Sigmoid colon (tissue), 7 donors: ENCODE measurements at places on chromosomes 2 and 18. TPM values are rescaled to one million over a fixed set of nuclear protein-coding genes. Genes with fewer than 3 reads are reported as not detected.

- H3K27ac ChIP-seq: no peak overlapping the region
- no peak for DNase-seq
- no peaks in the 10 kb centered on the region for H3K36me3 ChIP-seq
- H3K4me3 ChIP-seq: no peak overlapping the region
- H3K27me3 ChIP-seq: no peaks in the 10 kb centered on the region
- H3K4me1 ChIP-seq: no peaks in the 10 kb centered on the region
Measured at GRCh38 chr2:223459328-223459939, 142.7 kb downstream of the SCG2 start.

- no peak overlapping the region for H3K4me3 ChIP-seq
- H3K27ac ChIP-seq: no peak overlapping the region
- H3K4me1 ChIP-seq: no peaks in the 10 kb centered on the region
- no peaks in the 10 kb centered on the region for H3K36me3 ChIP-seq
Measured at GRCh38 chr18:50092245-50092805, 102.6 kb downstream of the MYO5B start.

Gene ASIC4
- not detected for polyA plus RNA-seq

Gene FRZB
- polyA plus RNA-seq: 8.0 TPM

Gene FAM110C
- 10.1 TPM for polyA plus RNA-seq

GRCh38 chr2:135744760-135745314 lies 3.2 kb downstream of the UBXN4 start:
- H3K4me3 ChIP-seq: no peak overlapping the region
- H3K36me3 ChIP-seq: peaks cover 5% of the 10 kb centered on the region
- no peak for DNase-seq
- H3K4me1 ChIP-seq: peaks cover 40% of the 10 kb centered on the region

Gene CTIF
- polyA plus RNA-seq: 3.6 TPM

Gene SERPINB10
- polyA plus RNA-seq: not detected

Gene PLCL1
- 1.2 TPM for polyA plus RNA-seq

DNA sequence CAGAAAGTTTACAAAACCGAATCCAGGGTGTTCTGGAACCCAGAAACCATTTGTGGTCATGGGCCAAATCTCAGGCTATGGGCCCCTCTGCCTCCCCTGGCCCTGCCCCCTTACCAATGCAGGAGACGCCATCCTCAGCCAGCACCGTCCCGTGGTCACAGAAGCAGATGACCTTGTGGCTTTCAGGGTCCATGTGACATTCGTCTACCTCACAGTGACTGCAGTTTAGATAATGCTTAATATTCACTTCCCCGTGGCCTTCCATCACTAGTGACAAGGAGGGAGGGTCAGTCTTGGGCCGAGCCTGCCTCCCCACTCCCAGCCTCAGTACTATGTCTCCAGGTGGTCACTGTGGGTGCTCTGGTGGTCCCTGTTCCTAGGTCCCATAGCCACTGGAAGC lies 111.6 kb downstream of the CLIP4 start:
- H3K27ac ChIP-seq: no peak overlapping the region
- no peak overlapping the region for H3K4me3 ChIP-seq
- DNase-seq: peak; percentile 42

DNA sequence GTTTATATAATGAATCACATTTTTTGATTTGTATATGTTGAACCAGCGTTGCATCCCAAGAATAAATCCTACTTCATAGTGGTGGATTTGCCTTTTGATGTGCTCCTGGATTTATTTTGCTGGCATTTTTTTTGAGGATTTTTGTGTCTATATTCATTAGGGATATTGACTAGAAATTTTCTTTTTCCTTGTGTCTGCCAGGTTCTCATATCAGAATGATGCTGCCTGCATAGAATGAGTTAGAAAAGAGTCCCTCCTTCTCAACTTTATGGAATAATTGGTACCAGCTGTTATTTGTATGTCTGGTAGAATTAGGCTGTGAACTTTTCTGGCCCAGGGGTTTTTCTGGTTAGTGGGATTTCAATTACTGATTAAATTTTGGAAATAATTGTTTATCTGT lies 457.4 kb upstream of the DSEL start:
- H3K4me1 ChIP-seq: no peaks in the 10 kb centered on the region
- DNase-seq: no peak
- H3K27ac ChIP-seq: no peak overlapping the region
- no peaks in the 10 kb centered on the region for H3K27me3 ChIP-seq
- H3K4me3 ChIP-seq: no peak overlapping the region
- no peaks in the 10 kb centered on the region for H3K36me3 ChIP-seq

Gene CPLX4
- polyA plus RNA-seq: not detected

DNA sequence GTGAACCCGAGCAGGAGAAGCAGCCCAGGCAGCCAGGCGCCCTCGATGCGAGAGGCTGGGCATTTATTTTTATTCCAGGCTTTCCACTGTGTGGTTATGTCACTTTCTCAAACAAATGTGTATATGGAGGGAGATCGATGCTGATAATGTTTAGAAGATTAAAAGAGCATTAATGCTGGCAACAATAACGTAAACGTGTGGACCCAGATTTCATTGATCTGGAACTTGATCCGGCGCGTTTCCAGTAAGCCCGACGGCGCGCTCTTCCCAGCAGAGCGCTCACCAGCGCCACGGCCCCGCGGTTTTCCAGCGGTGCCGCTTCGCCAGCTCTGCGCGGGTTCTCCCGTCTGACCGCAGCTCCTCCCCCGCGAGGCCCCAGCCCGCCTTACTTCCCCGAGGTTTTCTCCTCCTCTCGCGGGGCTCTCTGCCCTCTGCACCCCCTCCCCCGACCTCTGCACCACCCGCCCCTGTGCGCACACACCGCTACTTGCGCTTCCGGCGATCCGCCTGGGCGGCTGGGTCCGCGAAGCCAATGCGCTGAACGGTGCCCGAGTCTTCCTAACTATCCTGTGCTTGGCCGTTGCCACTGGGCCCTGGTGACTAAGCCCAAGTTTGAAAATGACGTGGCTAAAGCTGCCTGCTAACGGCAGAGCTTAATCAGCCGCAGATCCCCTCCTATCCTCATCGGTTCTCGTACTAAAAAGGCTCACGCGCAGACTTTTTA lies 6.1 kb downstream of the ONECUT2 start:
- no peak for DNase-seq
- H3K4me1 ChIP-seq: peaks cover 52% of the 10 kb centered on the region
- no peak overlapping the region for H3K27ac ChIP-seq
- no peaks in the 10 kb centered on the region for H3K36me3 ChIP-seq
- peaks cover 47% of the 10 kb centered on the region for H3K27me3 ChIP-seq
- H3K4me3 ChIP-seq: no peak overlapping the region

GRCh38 chr18:47265197-47265596 lies 13.7 kb upstream of the SKOR2 start:
- H3K27me3 ChIP-seq: peaks cover 55% of the 10 kb centered on the region
- H3K4me1 ChIP-seq: peaks cover 25% of the 10 kb centered on the region
- no peak overlapping the region for H3K27ac ChIP-seq
- H3K4me3 ChIP-seq: no peak overlapping the region
- no peak for DNase-seq
- no peaks in the 10 kb centered on the region for H3K36me3 ChIP-seq

DNA sequence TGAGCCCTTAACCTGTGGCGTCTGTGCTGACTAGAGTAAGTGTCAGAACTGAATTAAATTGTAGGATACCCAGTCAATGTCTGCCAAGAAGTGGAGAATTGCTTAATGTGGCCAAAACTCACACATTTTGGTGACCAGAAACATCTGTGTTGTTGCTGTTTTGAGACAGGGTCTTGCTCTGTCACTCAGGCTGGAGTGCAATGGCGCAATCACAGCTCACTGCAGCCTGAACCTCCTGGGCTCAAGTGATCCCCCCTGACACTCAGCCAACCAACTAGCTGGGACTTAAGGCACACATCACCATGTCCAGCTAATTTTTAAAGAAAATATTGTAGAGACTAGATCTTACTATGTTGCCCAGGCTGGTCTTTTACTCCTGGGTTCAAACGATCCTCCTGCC lies 34.4 kb upstream of the RTN4 start:
- no peaks in the 10 kb centered on the region for H3K36me3 ChIP-seq
- no peaks in the 10 kb centered on the region for H3K4me1 ChIP-seq
- no peaks in the 10 kb centered on the region for H3K27me3 ChIP-seq
- DNase-seq: no peak
- no peak overlapping the region for H3K4me3 ChIP-seq

- H3K4me3 ChIP-seq: no peak overlapping the region
- H3K36me3 ChIP-seq: no peaks in the 10 kb centered on the region
- H3K4me1 ChIP-seq: no peaks in the 10 kb centered on the region
- no peaks in the 10 kb centered on the region for H3K27me3 ChIP-seq
- H3K27ac ChIP-seq: no peak overlapping the region
Measured at GRCh38 chr18:68098655-68099054, 582.1 kb upstream of the DSEL start.

Gene NYAP2
- polyA plus RNA-seq: not detected

DNA sequence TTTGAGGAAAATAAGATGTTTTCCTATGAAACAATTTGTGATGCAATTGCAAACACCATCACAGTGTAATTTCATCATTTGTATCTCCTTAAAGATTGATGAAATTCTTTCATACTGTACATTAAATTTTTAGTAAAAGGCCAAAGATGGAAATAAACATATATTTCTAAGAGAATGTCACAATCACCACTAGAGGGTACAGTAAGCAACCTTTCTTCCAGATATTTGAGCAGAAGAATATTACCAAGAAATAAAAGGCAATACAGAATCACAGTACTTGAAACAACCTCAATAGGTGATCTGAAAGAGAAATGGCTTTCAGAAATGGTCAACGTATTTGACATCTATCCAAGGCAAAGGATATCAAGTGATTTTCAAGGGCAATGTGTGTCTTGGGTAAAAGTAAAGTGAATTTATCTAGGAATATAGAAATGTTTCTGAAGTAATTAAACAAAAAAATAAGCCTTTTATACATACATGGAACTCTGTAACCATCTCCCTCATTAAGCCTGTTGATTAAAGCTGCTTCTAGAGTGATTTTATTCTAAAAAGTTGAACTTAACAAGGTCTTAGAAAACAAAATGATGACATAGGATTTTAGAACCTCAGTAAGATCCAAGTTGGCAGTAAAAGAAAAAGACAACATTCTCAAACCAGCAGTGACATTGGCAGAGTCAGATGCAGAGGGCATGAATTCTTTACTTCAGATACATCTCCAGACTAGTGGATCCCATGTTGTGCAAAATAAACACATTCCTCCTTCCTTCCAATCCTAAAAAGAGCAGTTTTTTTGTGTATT lies 90.3 kb upstream of the SESTD1 start:
- DNase-seq: no peak
- peaks cover 6% of the 10 kb centered on the region for H3K4me1 ChIP-seq
- no peaks in the 10 kb centered on the region for H3K27me3 ChIP-seq
- no peak overlapping the region for H3K27ac ChIP-seq
- H3K36me3 ChIP-seq: no peaks in the 10 kb centered on the region

- H3K36me3 ChIP-seq: no peaks in the 10 kb centered on the region
- H3K4me3 ChIP-seq: no peak overlapping the region
- DNase-seq: no peak
- no peaks in the 10 kb centered on the region for H3K27me3 ChIP-seq
- H3K27ac ChIP-seq: no peak overlapping the region
- no peaks in the 10 kb centered on the region for H3K4me1 ChIP-seq
Measured at GRCh38 chr18:11383381-11383780, 226.0 kb upstream of the SLC35G4 start.

- DNase-seq: peak; percentile 29
- no peaks in the 10 kb centered on the region for H3K27me3 ChIP-seq
- H3K4me3 ChIP-seq: no peak overlapping the region
- no peaks in the 10 kb centered on the region for H3K4me1 ChIP-seq
- no peak overlapping the region for H3K27ac ChIP-seq
Measured at GRCh38 chr2:95049683-95049955, 24.1 kb downstream of the MAL start.

Gene GPR75
- not detected for polyA plus RNA-seq

Gene CNRIP1
- 6.2 TPM for polyA plus RNA-seq

Gene TMEM247
- not detected for polyA plus RNA-seq

DNA sequence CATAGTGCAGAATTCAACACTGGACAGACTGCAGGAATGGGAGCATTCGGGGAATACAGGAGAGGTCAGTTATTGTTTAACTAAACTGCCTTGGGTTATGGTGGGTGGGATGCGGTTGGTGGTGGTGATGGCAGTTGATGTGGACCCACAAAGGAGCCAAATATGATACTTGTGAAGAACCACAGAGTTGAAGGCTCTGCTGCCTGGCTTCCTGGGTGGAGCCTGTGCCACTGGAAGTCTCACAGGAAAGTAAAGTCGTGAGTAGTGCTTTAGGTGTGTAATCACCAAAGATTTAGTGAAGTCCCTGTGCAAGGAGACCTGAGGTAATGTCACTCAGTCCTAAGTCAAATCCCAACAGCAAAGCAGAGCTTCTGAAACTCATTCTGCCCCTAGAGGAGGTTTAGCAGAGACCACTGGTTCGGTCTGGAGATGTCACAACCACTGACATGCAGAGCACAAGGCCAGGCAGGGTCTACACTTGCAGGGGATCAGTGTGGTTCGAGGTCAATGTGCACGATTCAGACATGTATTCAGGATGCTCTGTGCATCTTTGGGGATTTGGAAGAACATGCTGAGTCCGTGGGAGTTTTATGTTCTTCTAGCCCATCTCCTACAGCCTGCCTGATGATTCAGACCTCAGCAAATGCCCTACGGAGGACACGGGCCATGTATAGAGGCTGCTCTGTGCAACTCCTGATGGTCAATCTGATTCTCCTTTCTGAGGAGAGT lies 1150.9 kb downstream of the RPIA start:
- no peak for DNase-seq
- H3K27me3 ChIP-seq: peaks cover 7% of the 10 kb centered on the region
- no peaks in the 10 kb centered on the region for H3K36me3 ChIP-seq
- H3K27ac ChIP-seq: no peak overlapping the region
- no peaks in the 10 kb centered on the region for H3K4me1 ChIP-seq

- no peaks in the 10 kb centered on the region for H3K4me1 ChIP-seq
- no peaks in the 10 kb centered on the region for H3K36me3 ChIP-seq
- H3K27me3 ChIP-seq: no peaks in the 10 kb centered on the region
- H3K4me3 ChIP-seq: no peak overlapping the region
Measured at GRCh38 chr2:150620416-150620815, 132.9 kb upstream of the RND3 start.

Gene DSG4
- 0.09 TPM for polyA plus RNA-seq

Gene ATOH8
- 6.6 TPM for polyA plus RNA-seq

Gene FAM228A
- 0.23 TPM for polyA plus RNA-seq

- peaks cover 19% of the 10 kb centered on the region for H3K4me1 ChIP-seq
- no peaks in the 10 kb centered on the region for H3K36me3 ChIP-seq
- peak overlapping the region; percentile 94 for H3K27ac ChIP-seq
- no peaks in the 10 kb centered on the region for H3K27me3 ChIP-seq
Measured at GRCh38 chr2:188291142-188291616, 495 bp upstream of the GULP1 start.

DNA sequence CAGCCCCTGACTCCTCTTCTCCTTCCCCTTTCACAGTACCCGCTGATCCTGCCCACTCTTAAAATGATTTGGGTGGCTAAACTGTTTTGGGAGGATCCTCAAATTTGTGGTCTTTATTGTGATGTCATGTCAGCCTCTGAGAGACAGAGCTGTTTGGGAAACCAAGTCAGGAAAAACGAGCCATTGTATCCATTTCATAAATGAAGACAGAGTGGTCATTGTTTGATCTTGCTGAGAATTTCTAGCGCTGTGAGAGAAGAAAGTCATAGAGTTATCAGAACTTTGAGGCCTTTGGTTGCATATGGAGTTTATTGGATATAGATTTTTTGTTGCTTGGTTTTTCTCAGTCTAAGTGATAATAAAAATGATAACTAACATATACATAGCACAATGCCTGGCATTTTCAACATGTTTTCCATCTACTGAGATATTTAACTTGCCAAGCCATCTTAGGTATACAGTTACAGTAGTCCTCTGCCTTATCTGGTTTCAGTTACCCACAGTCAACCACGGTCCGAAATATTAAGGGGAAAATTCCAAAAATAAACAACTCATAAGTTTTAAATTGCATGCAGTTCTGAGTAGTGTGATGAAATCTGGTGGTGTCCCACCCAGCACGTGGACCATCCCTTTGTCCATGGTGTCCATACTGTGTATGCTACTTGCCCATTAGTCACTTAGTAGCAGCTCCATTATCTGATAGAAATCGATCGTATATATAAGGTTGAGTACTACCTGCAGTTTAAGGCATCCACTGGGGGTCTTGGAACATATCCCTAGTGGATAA lies 105.0 kb upstream of the RASGRP3 start:
- no peaks in the 10 kb centered on the region for H3K36me3 ChIP-seq
- no peak for DNase-seq
- no peak overlapping the region for H3K4me3 ChIP-seq
- H3K27me3 ChIP-seq: no peaks in the 10 kb centered on the region
